ENCODE measurements at places on chromosomes 16 and 17.
A peak's percentile ranks its signal among the peaks of the same experiment; 100 is the strongest.

DNA sequence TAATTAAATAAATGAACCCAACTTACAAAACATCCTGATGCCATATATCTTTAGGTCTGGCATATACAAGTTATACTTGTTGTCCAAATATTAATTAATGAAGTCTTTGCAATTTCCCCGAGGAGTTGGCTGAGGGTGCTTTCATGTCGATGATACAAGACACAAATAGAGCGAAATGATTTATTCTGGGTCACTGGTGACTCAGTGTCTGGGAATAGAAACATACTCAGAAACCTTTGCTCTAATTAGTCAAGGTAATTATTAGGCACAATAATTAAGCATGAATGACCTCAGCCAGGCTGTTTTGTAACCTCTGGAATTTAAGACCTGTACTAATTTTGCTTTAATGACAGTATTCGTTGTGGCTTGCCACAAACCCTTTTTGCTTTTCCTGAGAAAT lies 37.0 kb upstream of the HAPSTR1 start:
- no peak for DNase-seq

DNA sequence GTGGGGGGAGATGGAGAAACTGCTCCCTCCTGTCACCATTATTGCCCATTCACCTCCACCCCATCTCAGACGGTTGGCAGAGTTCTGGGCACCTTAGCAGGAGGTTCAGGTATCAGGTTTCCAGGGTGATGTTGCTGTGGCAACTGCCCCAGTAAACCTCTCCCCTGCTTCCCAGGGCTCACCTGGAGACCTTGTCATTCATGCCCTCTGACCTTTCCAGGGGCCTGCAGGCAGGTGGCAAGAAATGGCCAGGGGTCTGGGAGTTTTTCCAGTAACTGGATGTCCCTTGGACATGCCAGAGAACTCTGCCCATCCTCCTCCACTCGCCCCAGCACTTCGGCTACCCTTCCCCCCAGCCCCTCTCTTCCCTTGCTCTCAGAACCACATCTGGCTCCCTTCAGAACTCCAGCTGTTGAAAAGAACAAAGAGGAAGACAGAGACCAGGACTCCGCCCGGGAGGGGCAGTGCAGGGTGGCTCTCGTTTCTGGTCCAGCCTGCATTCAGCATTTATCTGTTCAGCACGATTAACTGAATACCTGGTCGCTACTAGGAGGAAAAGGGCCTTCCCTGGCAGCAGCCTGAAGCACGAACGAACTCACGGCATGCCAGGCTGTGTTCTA lies 8.5 kb downstream of the MLLT6 start:
- DNase-seq = peak; percentile 40

- DNase-seq = no peak
Observed at GRCh38 chr17:15106540-15106939, 158.6 kb downstream of the PMP22 start.

- no peak for DNase-seq
Observed at GRCh38 chr16:67157892-67158635, 1.6 kb downstream of the TRADD start.

GRCh38 chr16:1152123-1152638 lies 725 bp upstream of the CACNA1H start:
- DNase-seq = no peak

DNA sequence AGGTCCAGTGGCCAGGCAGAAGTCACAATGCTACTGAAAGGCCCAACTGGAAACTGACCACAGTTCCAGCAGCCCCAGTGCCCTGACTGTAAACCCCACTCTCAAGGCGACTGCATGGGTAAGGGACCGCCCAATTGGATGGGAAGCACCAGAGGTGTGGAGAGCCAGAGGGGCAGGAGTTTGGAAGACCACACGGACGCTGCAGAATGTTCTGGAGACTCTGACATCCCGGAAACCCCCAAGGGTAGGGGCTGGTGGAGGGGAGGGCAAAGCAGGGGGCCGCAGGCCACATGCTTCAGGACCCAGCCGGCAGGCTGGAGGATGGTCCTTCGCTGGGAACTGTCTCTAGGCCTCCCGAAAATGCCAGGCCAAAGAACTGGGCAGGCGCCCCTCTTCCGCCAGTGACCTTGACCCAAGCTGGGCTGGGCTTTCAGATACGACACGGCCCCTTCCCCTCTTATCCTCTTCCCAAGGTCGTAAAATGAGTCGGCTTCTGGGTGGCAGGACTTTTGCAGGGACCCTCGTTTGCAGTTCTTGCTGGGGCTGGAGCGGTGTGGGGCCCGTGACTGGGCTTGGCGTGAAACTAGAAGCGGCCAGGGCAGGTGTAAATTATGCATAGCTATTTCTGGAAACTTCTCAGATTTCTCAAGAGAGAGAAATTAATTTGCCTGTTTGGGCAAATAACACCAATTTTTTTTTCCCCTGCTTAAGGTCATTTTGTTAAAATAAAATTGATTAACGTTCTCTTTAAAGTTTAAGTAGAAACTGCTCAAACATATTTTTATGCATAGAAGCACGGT lies 110.2 kb downstream of the C16orf78 start:
- DNase-seq = no peak

- no peak for DNase-seq
Observed at GRCh38 chr16:81818568-81818896, 39.4 kb downstream of the PLCG2 start.

- DNase-seq = peak; percentile 47
Observed at GRCh38 chr17:3892095-3892998, 506 bp downstream of the CAMKK1 start.

- DNase-seq = peak; percentile 63
Observed at GRCh38 chr17:78219396-78220150, 5.5 kb downstream of the BIRC5 start.

DNA sequence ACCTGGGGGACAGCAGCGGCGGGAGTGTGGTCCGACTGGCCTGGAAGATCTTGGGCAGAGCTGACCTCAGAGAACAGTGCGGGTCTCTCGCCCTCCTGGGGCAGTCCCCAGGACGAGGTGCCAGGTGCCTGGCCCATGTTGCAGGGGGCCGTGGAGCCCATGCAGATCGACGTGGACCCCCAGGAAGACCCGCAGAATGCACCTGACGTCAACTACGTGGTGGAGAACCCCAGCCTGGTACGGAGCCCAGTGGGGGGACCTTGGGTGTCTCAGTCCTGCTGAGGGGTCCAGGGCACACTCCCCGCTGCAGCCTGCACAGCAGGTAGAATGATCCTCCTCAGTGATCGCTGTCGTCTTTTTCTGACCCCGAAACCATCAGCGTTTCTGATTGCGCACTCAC lies 1.4 kb downstream of the GPS1 start:
- DNase-seq = no peak

DNA sequence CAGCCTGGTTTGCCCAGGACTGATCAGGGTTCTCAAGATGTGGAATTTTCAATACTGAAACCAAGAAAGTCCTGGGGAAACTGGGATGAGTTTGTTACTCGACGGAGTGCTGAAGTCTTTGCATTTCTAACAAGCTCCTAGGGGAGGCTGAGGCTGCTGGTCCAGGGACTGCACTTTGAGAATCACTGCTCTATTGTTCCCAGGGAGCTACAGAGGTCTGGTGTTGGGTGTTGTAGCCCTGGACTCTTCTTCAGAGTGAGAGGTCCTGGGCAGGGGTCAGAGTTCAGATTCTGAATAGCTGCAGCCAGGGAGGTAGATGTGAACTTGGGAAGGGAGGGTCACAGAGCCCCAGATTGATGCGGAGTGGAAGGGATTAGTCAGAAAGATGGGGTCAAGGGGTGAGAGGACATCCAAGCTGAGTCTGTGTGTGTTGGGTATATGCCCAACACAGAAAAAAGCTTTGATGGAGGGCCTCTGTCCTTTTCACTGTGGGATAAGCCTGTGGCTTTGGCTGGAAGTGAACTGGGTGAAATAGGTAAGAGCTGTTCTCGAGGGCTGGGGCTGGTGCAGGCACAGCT lies 14.1 kb downstream of the TMEM238L start:
- no peak for DNase-seq

DNA sequence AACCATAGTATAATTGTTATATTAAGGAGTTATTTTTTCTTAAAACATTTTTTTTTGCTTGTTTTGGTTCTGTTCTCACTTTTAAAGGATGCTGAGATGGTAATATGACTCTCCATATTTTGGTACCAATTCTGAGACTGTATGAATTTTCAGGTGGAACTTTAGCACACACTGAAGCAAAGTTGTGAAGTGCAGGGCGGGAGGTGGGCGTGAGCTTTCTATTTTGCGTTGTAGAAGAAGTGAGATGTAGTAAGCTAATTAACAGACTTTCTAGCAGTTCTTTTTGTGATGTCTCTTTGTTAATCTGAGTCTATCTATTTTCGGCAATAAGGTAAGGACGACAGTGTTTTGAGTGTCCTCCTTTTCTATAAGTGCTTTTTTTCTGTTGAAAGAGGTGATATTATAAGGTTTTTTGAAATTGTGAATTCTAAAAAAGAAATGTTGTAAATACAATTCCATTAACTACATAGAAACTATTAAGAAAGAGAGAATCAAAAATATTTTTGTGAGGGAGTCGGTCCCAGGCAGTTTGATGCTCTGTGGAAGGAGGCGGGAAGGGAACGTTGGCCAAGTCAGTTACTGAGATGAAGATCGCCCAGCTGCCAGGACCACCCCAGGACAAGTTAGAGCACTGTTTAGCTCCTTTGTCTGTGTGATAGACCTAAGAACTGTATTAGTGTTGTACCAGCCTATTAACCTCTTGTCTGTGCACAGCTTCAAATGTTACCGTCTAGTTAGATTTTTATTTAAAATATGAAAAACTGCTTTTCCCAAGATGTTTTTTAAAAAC lies 65.0 kb downstream of the CCDC182 start:
- DNase-seq = no peak

- no peak for DNase-seq
Observed at GRCh38 chr16:54098247-54098646, 188.3 kb downstream of the IRX3 start.

DNA sequence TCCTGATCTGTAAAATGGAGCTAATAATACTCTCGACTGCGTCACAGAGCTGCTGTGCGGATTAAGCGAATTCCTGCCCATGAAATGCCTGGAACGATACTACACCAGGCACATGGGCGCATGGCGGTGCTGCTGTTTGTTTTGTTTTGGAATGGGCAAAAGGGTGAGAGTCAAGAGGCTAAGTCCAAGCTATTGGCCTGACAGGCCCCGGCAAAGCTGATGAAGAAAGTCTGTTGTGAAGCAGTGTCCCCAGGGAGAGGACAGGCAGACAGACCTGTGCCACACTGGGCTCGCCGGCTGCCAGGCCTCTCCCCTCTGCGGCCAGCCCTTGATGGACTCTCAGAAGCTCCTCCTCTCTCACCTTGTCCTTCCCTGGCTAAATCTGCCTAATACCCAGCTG lies 31.3 kb upstream of the RASD1 start:
- DNase-seq = no peak

GRCh38 chr17:42509841-42510240 lies 26.2 kb upstream of the NAGLU start:
- DNase-seq = no peak

DNA sequence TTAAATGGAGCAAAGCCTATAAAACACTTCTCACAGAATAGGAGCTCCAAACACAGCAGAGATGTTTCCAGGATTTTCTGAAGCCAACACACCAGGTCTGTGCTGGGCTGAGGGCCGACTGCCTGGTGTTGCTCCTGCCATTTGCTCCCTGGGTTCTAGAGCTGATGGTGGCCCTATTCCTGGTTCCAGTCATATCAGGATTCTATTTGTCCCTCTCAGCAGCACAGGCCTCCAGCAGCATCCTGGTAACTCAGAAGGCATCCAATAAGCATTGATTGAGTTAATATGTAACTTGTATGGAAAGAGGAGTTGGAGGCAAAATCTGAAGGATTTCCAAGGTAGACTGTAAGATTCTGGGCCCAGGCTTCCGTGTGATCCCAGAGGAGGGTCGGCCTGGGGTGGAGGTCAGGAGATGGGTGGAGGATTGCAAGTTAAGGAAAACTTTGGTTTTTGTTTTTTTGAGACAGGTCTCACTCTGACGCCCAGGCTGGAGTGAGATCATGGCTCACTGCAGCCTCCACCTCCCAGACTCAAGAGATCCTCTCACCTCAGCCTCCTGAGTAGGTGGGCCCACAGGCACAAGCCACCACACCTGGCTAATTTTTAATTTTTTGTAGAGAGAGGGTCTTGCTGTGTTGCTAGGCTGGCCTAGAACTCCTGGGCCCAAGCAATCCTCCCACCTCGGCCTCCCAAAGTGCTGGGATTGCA lies 5.7 kb downstream of the NUPR1 start:
- DNase-seq = no peak

- no peak for DNase-seq
Observed at GRCh38 chr17:75550139-75550465, 24.6 kb downstream of the LLGL2 start.

DNA sequence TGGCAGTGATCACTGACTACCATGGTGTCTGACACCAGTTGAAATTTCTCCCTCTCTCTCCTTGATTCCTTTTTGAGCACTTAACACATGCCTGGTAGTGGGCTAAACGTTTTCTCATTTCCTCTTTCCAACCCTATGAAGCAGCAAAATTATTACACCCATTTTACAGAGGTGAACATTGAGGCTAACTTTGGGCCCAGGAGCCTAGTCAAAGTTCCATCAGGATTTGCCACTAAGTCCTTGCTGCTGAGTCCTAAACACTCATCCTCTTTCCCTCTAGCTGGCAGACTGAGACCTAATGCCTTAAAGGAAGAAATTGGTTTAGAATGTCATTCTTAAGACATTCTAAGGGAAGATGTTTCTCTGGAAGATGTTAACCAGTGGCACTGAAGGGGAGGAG lies 74.7 kb upstream of the IRX3 start:
- no peak for DNase-seq
